ENCODE measurements at places on chromosomes 4 and X.

GRCh38 chr4:54838301-54838700 is 180.5 kb downstream of the KIT start:
- DNase-seq, result no peak

DNA sequence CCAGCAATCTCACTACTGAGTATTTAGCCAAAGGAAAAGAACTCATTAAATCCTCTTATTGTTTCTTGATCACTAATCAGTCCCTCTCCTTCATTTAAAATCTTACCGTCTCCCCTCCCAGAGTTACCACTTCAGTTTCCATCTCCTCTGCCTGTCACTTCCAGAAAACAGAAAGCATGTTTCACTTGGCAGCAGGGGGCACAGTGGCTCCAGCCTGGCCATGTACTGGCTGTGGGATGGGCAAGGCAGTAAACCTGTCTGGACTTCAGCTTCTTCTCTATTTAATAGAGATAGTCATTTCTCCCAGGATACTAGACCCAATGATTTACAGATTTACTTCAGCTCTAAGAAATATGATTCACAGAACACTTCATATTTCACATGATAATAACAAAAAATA is 63.2 kb downstream of the CD40LG start:
- DNase-seq, result no peak

DNA sequence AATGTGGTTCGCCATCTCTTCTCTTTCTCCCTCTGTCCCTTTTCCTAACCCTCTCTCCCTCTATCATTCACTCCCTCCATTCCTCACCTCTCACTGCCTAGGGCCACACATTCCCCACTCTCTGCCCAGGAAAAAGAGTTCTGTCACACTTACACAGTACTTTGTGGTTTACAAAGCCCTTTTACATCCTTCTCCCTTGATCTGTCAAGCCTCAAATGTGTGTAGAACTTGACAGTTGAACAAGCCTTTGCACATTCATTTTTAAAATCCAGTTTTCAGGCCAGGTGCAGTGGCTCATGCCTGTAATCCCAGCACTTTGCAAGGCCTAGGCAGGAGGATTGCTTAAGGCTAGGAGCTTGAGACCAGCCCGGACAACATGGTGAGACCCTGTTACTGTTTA is 156.3 kb downstream of the VSIG4 start:
- no peak for DNase-seq

DNA sequence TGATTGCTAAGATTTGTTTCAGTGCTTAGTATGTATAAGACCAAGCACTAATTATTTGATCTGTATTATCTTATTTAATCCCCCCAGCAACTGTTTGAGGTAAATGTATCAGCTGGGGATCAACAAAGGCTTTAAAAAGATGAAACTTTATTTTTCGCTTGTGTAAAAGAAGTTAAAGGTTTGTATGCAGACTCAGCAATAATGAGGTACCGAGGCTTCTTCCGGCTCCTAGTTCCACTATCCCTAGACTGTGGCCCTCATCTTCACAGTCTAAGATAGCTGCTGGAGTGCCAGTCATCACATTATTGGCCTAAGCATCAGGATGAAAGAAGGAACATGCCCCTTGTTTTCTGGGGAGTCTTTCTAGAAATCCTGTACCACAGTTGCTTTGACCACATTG is 105.6 kb upstream of the SCML1 start:
- DNase-seq, result no peak

GRCh38 chr4:94410678-94411206 is 41.0 kb upstream of the PDLIM5 start:
- DNase-seq, result no peak

DNA sequence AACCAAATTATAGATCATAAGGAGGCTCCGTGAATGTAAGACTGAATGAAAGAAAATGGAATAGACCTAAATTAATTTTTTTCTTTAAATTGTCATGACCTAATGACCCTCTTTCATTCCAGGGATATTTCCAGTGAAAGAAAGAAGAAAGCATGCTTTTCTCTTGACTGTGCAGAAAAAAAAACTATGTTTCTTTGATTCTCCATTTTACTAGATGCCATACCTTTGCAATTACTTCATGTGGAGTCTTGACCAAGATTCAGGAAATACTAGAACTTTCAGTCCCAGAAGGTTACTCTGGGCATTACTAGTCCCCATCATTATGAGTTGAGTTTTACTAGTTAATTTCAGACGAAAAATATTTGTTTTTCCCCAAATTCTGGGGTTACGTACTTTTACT is 6.4 kb upstream of the COMMD8 start:
- no peak for DNase-seq

GRCh38 chr4:84031401-84031800 is 467.7 kb downstream of the NKX6-1 start:
- no peak for DNase-seq

Measured in activated CD4-positive, CD25-positive, alpha-beta regulatory T cell (primary cell).